ENCODE measurements at places on chromosomes 11 and 22.
A peak's percentile ranks its signal among the peaks of the same experiment; 100 is the strongest.

GRCh38 chr22:42770941-42771647 lies 50.4 kb upstream of the A4GALT start:
- DNase-seq: no peak

- DNase-seq: no peak
Observed at GRCh38 chr22:19722178-19722981, 959 bp upstream of the GP1BB start.

- DNase-seq: no peak
Observed at GRCh38 chr11:129937592-129938238, 42.3 kb upstream of the NFRKB start.

GRCh38 chr22:47967831-47968230 lies 1205.4 kb downstream of the TBC1D22A start:
- DNase-seq: no peak

- no peak for DNase-seq
Observed at GRCh38 chr22:40928657-40929056, 22.5 kb upstream of the RBX1 start.

DNA sequence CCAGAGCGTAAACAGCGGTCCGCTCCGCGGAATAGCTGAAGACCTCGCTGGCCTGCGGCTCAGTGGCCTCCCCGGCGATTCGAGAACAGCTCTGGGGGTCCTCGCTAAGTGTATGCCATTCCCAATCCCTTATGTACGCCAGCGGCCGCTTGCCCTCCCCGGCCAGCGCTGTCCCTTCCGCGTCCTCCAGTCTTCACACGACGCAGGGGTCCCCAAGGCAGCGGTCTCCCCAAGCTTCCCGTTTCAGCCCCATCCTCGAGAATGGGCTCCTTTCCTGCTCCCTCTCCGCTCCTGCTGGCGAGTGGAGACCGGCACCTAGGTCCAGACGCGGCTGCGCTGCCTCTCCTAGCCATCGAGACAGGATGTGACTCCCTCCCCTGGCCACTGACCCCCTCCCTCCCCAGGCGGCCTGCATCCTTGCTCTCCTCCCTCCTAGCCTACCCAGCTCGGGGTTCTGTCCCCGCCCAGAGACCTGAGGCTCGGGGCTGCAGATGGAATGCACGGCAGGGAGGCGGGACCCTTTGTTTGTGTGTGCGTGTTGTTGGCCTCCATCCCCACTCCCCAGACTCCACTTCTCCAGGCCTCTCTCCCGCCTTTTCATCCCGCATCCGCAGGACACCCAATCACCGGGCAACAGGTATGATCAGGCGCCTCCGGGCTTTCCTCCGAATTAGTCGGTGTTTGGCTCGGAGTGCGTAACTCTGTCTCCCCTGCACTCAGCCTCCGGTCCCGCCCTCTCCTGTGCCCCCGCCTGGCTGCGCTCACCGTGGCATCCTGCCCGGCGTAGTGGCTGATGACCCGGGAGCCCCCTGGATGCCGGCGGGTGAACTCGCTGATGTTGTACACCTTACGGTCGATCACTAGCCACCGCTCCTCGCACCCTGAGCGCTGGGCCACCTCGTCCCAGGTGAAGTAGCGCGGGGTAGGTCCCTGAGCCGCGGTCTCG lies 740 bp downstream of the FADS1 start:
- DNase-seq: peak; percentile 39
